NCI-H2171 (cell line): ENCODE measurements at places on chromosomes 6 and 20.

GRCh38 chr6:106502559-106502958 is 126.7 kb downstream of the RTN4IP1 start:
- DNase-seq, result no peak

DNA sequence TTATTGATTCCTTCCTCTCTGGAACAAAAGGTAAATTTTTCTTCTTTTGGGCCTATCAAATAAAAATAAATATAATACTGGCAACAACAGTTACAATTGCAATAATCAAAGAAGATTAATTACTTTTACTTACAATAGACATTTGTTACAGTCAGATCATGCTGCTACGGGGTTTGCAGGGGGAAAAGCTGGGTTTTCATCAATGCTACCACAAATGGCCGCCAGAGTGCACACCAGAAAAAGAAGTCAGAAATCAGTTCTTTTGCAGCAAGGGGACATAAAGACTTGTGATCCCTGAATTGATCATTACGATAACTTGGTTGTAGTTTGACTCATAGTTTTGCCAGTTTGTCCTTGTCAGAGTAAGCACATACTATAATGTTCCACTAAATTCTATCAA is 714.5 kb upstream of the EYS start:
- no peak for DNase-seq

DNA sequence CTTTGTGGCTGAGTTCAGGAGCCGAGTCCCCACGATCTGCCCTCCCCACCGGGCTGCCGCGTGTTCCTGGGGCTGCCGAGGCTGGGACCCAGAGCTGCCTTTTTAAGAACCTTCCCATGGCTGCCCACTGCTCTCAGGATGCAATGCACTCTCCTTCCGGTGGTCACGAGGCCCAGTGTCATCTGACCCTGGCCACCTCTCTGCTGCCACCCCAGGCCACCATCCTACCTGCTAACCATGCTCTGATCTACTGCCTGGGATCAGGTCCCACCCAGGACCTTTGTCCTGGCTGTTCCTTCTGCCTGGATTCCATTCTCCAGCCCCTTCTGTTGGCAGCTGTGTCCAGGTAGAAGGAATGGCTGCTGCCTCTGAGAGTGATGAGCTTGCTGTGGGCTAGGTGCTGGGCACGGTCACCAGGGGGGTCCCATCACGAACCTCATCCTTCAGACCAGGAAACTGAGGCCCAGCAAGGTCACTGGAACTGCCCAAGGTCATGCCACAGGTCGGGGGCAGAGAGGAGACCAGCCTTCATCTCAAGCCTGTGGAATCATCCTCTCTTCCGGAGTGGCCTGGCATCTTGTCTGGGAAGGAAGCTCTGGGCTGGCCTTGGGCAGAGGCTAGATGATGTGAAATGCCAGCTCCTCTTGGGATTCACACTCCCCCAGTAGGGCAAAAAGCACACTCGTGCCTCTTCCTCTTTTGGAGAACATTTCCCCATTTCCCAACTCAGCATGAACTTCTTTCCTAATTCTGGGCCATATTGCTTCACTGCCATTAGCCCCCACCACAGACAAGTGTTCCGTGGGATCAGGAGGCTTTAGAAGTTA is 20.5 kb downstream of the PCK1 start:
- no peak for DNase-seq

- no peak for DNase-seq
Observed at GRCh38 chr6:168469926-168470325, 28.9 kb downstream of the SMOC2 start.

DNA sequence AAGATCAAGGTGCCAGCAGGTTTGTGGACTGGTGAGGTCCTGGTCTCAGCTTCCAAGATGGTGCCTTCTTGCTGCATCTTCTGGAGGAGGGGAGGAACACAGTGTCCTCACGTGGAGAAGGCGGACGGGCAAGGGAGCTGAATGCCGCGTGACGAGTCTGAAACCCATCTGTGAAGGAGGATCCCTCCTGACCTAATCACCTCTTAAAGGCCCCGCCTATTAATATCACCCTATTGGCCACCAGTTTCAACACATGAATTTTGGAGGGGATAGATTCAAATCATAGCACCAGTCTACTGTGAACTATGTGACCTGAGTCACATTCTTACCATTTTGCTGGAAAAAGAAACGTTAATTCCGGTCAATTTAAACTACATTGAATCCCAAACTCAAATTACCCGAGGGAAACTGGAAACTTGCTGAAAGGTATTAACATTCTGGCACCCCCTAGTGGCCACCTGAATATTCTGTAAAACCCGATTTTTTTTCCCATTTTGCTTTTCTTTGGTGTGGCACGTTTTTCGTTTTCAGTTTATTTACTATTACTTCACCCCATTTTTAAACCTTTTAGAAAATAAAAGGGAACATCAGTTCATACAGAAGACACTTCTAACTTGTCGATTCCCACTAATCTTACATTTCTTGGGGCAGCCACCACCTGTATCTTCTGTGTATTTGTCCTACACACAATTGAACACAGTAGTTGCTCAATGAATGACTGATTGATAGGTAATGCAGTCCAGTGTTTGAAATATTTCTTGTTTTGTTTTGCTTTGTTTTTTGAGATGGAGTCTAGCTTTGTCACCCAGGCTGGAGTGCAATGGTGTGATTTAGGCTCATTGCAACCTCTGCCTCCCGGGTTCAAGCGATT is 17.9 kb upstream of the CCDC170 start:
- DNase-seq, result peak; percentile 26
